ENCODE measurements at places on chromosomes 4 and X.

DNA sequence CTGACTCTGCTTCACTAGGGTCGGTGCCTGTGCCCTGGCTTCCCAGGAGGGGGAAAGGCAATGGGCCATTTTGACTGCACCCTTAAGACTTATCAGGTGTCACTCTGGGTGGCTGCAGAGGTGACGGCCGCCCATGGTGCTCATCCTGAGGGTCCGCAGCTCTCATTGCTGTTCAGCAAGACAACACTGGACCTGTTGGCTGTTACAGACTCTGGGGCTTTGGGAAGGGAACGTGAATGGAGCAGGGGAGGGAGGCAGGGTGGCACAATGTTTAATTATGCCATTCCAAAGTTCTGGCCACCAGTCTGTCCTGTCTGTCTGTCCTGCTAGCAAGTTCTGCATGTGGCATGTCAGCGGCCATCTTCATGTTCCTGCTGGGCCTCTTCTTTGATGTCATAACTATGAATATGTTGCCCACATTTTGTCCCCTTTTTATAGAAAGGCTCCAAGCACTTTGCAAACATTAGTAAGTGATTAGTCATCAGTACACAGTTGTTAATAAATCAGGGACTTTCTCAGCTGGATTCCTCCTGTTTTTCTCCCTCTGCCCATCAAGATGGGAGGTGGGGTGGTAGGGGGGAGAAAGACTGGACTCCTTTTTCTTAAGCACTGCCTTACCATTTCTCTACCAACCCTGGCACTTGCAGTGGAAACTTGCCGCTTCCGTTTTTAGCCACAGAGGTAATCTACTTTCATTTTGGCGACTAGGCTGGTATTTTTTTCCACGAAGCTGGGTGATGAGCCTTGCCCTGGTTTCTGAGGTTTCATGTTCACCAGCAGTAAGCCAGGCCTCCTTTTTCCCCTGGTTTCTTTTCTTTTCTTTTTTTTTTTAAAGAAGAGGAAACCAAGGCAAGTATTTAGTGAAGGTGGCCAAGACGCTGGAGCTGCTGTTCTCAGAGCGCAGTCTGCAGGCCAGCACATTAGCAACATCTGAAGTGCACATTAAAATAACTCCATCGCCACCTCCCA lies 88.6 kb upstream of the TRIM2 start:
- DNase-seq = peak; percentile 67

GRCh38 chr4:77155631-77156452 lies 1.2 kb upstream of the CCNG2 start:
- DNase-seq = no peak

- DNase-seq = no peak
These were observed 481.4 kb downstream of the TRIML1 start for GRCh38 chr4:188620608-188621007.

DNA sequence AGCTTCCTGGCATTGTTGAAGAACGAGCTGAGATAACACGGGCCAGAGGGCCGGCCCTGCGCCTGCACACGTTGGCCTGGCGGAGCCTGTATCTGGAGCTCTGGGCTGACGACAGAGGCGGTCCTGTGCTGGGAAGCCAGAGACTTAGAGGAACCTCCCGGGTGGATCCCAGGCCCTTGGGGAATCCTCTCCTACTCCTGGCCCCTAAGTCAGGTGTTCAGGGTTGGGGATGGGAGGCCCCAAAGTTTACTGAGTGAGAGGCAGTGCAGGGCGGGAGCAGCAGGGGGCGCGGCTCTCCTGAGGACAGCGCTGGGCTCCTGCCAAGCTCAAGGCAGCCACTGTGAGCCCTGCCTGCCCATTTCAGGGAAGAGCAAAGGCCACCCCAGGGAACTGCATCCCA lies 2.5 kb upstream of the HTRA3 start:
- no peak for DNase-seq

DNA sequence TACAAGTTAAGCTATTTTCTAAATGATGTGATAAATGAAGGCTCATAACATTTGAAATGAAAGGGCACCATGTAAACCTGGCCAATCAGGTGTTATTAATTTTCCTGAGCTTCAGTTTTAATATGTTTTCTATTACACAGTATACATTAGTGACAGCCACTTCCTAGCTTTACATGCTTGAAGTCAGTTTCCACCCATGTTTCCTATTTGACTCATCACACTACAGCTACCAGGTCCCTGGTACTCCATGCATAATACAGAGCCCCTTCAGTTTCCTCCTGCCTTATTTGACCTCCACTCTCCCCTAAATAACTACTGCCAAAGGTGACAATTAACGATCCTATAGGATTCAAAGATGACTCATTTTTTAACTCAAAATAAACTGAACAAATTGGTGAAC lies 18.3 kb downstream of the ZNF518B start:
- DNase-seq = no peak

DNA sequence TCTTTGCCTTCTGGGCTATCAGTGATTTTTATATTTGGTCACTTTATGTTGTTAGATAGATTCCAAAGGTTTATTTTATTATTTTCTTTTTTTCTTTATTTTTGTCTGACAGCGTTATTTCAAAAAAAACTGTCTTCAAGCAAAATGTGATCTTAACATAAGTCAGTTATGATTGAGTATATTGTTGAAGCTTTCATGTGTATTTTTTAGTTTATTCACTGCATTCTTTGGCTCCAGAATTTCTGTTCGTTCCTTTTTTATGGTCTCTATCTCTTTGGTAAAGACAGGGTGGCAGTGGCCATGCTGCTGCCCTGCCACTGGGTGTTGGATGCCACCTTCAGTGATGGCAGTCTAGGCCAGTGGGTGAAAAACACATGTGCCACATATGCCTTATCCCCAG lies at the start of gene MAGEC3:
MAGEC3 (plus strand) TSS at position 301 of the 400 bp plus-strand sequence; CDS start at position 301, 0 bp downstream.
- DNase-seq = no peak

Data from skeletal muscle cell (primary cell).